ENCODE measurements at places on chromosomes 2 and 18.

- DNase-seq: no peak
Observed at GRCh38 chr2:57562495-57562894, 484.1 kb upstream of the VRK2 start.

- DNase-seq: no peak
Observed at GRCh38 chr18:8471372-8471771, 137.9 kb upstream of the RAB12 start.

DNA sequence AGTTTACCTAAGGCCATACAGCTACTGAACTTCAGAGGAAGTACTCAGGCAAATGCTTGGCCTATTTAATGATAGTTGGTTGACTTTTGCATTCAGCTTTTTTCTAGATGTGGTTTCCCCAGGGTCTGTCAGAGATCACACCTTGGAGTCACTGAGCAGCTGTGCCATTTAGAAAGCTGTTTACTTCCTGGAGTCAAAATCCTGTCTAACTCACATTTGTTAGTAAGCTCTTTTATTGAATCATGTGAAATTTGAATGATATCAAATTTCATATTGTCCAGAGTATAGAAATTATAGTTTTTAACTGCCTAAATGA, 7.6 kb upstream of the TRIB2 start:
- DNase-seq: no peak

- DNase-seq: no peak
Observed at GRCh38 chr2:128789221-128789620, 470.6 kb upstream of the HS6ST1 start.

- DNase-seq: no peak
Observed at GRCh38 chr2:201886504-201886903, 80.2 kb downstream of the CDK15 start.

- DNase-seq: no peak
Observed at GRCh38 chr2:85666435-85667316, 1.3 kb downstream of the SFTPB start.

- DNase-seq: peak; percentile 28
Observed at GRCh38 chr18:76451396-76452331, 43.4 kb downstream of the ZNF516 start.

- DNase-seq: no peak
Observed at GRCh38 chr2:19900931-19901441, 797 bp downstream of the TTC32 start.

DNA sequence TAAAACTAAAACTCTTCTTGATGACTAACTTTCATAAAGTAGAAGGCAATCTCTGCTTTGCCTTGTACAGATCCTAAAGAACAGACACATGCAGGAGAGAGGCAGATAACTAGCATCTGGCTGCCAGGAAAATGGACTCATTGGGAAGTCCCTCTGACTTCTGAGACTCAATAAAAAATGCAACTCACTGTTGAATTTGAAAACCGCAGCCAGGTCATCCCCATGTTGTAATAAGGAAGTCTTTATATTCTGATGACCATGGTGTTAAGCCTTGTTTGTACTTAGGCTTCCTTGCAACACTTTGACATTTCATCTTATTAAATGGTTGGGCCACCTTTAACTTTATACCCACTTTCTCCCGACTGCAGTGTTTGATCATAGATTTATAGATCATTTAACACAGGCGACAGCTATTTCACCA, 375.1 kb upstream of the KCNH7 start:
- DNase-seq: no peak

DNA sequence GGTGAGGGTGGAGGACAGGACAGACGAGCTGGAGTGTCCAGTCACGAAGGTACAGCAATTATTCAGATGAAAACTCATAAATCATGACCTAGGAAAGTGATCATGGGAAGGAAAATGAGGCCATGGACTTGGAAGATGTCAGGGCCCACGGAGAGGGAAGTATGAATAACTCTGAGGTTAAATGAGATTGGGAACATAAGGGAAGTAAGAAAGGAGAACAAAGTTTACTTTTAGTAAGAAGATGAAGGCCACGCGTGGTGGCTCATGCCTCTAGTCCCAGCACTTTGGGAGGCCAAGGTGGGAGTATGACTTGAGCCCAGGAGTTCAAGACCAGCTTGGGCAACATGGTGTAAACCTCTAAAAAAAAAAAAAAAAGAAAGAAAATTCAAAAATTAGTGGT, 56.2 kb downstream of the AQP4 start:
- DNase-seq: no peak

All from NCI-H1092 (cell line).